Glomerular endothelial cell (primary cell): ENCODE measurements at places on chromosomes 7 and 10.

- DNase-seq: no peak
Observed at GRCh38 chr10:111142092-111142768, 65.4 kb downstream of the ADRA2A start.

DNA sequence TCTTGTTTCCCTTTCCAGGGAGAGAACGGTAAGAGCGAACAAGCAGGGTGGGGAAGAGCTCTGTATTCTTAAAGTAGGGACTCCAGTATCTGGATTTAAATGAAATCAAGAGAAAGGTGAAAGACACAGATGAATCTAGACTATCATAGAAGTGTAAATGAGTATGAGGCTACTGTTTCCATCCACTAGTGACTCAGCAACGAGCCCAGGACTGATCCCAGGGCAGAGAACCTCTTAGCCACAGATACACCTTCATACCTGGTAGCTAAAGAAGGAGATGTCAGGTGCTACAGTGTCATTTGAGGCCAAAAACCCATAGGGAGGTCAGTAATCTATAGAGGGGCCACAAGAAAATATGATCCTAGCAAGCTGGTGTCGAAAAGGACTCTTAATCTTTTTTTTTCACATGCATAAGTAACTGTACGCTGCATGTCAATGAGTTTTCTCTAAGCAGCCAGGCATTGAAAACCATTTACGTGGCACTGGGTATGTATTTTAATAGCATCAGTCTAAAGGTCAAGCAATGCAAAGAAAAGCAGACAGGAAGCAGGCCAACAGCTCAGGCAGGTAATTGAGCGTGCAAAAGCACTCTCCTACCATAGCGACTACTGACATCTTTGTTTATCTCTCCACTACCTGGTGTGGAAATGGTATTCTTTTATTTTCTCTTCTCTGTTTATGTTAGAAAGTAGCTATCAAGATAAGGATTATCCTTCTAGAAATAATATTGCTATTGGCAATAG, 91.5 kb upstream of the EGR2 start:
- DNase-seq: no peak

GRCh38 chr7:136133551-136133950, 156.4 kb upstream of the MTPN start:
- no peak for DNase-seq

DNA sequence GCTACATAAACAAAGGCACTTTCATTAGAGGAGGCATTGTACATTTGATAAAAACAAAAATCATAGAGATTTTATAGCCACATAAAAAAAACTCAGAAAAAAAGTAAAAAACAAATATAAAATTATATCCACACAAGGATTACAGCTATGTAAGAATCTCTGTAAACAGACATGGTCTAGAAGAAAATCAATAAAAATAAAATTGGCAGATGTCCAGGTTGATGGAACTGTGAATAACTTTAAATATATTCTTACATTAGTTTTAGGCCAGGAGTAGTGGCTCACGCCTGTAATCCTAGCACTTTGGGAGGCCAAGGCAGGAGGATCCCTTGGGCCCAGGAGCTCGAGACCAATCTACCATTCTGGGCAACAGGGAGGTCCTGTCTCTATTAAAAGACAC, 19.2 kb downstream of the SLC35B4 start:
- no peak for DNase-seq

- DNase-seq: no peak
Observed at GRCh38 chr10:5434017-5434753, 21.8 kb downstream of the NET1 start.

DNA sequence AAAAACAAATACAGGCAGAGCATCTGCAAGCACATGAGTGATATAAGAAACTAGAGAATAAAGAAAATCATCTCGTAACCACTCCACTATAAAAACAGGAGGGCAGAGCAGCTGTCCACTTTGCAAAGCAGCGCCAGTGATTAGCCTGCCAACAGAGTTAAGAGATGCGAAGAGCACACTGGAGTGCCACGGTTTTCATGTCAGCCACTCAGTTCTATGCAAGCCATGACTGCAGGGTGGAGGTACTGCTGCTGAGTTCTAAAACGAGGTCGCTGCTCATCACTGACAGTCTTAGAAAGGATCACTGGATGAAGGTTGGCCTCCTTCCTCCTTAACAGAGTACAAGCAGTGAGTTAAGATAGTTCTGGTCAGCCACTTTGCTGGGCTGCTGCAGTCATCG, 58.5 kb downstream of the FGFR2 start:
- DNase-seq: no peak

- DNase-seq: no peak
Observed at GRCh38 chr10:61020420-61021158, 76.6 kb upstream of the RHOBTB1 start.

DNA sequence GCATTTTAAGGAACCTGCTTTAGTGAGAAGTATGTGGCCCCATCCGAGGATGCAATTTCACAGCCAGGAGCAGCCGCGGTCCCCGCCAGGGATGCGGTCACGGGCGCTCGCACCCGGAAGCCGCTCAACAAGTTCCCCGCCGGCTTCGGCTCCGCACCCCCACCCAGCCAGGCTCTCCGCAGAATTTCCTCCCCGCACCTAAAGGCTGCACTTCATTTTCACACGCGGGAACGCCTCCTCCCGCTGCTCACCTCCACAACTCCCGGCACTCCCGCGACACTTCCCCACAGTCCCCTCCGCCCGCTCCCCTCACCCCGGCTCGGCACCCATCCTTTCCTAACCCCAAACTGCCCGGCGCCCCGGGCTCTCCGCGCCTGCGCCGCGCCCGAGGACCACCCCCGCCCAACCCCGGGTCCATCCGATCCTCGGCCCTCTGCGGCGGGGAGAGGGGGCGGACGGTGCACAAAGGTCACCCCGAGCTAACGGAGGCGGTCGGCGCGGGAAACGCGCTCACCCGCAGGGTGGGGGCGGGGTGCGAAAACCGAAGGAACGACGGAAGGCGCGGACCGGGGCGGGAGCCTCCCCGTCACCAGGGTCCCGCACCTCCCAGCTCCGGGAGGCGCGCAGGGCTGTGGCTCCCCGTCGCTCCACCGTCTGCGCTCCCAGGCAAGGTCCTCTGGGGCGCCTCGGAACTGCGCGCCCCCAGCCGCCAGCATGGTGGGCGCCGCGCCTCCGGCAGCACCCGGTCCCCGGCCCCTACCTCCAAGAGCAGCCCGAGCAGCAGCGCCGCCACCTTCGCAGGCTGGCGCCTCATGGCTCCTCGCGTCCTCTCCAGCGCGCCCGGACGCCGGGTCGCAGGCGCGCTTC, 558 bp downstream of the VOPP1 start:
- no peak for DNase-seq

DNA sequence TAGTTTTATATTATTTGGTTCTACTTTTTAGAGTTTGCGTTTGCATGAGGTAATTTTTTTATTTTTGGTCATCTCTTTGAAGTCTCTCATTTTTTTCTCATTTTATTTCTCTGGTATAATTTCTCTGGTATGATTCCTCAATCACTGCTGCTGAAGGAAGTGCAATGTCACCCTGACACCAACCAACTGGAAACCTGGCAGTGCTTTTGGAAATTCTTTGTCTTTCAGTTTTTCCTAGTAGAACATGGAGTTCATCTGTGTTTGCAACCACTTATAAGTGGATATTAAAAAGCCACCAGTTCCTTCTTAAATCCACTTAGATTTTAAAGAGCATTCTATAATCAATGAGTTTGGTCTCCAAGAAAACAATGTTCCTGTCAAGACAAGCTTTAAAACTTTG, 291.8 kb downstream of the PRKG1 start:
- DNase-seq: no peak

- DNase-seq: no peak
Observed at GRCh38 chr10:96714031-96714590, 6.2 kb downstream of the PIK3AP1 start.

GRCh38 chr7:151249034-151249731, 689 bp upstream of the SMARCD3 start:
- no peak for DNase-seq

DNA sequence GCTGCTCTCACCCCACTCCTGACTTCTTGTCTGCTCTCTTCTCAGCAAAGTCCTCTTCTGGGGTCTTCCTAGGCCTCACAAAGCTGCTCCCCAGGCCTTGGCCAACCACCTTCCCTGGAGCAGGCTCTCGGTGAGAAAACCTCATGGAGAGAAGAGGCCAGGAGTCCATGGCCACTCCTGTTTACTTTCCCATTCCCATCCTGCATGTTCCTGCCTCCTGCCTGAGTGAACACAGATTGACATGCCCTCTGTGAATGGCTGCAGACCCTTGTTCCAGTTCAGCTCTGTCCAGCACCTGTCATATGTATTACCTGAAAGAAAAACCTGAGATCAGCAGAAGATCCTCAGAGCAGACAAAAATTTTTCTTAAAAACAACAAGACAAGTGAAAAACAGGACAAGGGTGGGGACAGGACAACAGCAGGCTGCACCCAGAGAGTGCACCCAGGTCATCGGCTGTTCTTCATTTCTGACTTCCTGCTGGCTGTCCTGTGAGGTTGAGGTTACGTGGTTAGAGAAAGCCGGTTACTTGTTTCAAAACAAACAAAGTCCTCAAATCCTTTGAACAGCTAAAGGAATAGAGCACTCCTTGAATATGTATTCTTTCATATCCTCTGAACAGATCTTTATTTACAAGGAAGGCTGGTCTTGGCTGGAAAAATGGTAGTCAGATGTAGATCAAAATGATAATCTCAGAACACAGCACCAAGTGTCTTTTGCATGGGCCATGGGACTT, 34.0 kb upstream of the DLD start:
- DNase-seq: no peak

- no peak for DNase-seq
Observed at GRCh38 chr10:70139151-70139996, 6.7 kb upstream of the AIFM2 start.

DNA sequence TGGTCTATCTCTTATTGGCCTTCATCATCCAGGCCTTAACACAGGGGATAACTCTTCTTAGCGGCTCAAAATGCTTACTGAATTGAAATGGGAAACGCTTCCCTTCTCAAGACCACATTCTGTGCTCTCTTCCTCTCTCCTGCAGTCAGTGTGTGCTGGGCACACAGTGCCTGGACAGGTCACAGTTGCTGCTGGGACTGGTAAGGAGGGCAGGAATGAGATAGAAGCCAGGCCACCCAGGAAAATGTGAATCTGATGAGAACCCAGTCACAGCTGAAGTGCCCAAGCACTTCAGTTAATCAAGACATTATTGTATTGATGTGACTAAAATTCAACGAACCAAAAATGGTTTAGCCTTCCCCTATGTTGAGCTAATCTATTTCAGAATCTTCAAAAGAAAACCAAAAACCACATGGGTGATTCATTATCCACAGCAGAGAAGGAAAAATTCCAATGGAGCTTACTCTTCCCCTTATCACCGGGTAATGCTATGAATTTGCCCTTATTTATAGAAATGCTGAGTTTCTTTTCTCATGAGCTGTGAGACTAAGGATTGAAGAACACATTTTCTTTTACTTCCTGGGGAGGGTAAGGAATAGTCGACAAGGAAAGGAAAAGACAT, 41.2 kb upstream of the PLPP4 start:
- DNase-seq: no peak

GRCh38 chr10:90125456-90126255, 424.3 kb downstream of the KIF20B start:
- no peak for DNase-seq

DNA sequence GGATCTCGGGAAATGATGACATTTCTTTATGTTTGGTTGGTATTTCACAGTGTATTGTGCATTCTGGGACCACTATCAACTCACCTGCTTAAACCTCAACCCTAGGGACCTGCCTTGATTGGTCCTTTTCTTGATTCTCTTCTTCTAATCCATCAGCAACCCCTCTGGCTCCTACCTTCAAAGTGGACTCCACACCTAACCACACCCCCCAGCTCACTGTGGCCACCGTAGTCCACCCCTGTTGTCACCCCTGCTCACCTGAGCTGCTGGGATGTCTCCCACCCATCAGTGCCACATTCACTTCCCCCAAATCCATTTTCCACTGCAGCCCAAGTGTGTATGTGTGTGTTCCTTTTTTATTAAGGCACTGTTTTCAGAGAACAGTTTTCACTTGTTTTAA, 145.0 kb downstream of the PLPP4 start:
- no peak for DNase-seq

GRCh38 chr10:94027197-94027596, 33.5 kb downstream of the PLCE1 start:
- DNase-seq: no peak

GRCh38 chr10:21061982-21062381, 164.9 kb upstream of the NEBL start:
- DNase-seq: no peak

DNA sequence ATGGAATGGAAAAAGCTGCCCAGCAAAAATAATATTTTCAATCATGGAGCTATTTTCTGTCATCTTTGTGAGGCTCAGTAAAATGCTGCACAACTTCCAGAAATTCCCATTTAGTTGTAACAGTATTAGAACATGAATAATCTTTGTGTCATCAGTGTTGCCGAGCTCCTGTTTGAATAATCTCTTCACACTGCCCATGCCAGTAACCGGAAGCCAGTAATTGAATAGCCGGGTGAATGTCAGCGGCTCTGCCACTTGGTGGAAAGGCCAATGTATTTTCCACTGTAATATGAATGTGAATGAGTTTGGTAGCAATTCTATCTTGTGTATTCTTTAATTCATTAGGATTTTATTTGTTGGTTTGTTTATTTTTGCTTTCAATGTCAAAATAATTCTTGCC, 172.5 kb upstream of the INSYN2A start:
- DNase-seq: no peak
